Subcutaneous adipose tissue (tissue), 4 donors: ENCODE measurements at places on chromosomes 2 and 18. TPM values are rescaled to one million over a fixed set of nuclear protein-coding genes. Genes with fewer than 3 reads are reported as not detected.

AOX1 gene
- total RNA-seq = 567 TPM

CABLES1 gene
- 47.9 TPM for total RNA-seq

SUMO1 gene
- total RNA-seq = 62.2 TPM

KCTD1 gene
- total RNA-seq = 15.8 TPM

FASTKD1 gene
- 12.8 TPM for total RNA-seq

ADD2 gene
- total RNA-seq = 0.75 TPM

FHOD3 gene
- total RNA-seq = 1.5 TPM

TMEM247 gene
- not detected for total RNA-seq

PRKCE gene
- total RNA-seq = 10.9 TPM

CCBE1 gene
- total RNA-seq = 12.4 TPM

BARD1 gene
- 10.4 TPM for total RNA-seq

RESP18 gene
- not detected for total RNA-seq

AP1S3 gene
- 1.1 TPM for total RNA-seq

IL36RN gene
- total RNA-seq = not detected

CXCR4 gene
- 36.7 TPM for total RNA-seq

CUL3 gene
- total RNA-seq = 70.7 TPM

RAD51AP2 gene
- not detected for total RNA-seq

STARD6 gene
- not detected for total RNA-seq

GREB1L gene
- total RNA-seq = 10.0 TPM

NETO1 gene
- total RNA-seq = 2.4 TPM

SLC9A4 gene
- total RNA-seq = not detected

SLC30A3 gene
- not detected for total RNA-seq

HOXD1 gene
- total RNA-seq = 1.8 TPM

SYT4 gene
- not detected for total RNA-seq

NTSR2 gene
- total RNA-seq = 1.1 TPM

IL1R2 gene
- total RNA-seq = 26.0 TPM
